Smooth muscle cell of the pulmonary artery (primary cell): ENCODE measurements at places on chromosomes 1 and 21. TPM values are rescaled to one million over a fixed set of nuclear protein-coding genes. Genes with fewer than 3 reads are reported as not detected.

Gene HES2
- total RNA-seq, result 0.26 and 0.59 TPM in 2 replicates

Gene IRF6
- total RNA-seq, result 2.7 and 4.1 TPM in 2 replicates

Gene FYB2
- total RNA-seq, result not detected in 2 replicates

Gene CDA
- 0.39 and 0.92 TPM in 2 replicates for total RNA-seq

Gene PDZK1
- total RNA-seq, result 0.23 and 0.33 TPM in 2 replicates

Gene G0S2
- 7.8 and 22.4 TPM in 2 replicates for total RNA-seq

Gene GNAT2
- total RNA-seq, result 0.30 and 0.33 TPM in 2 replicates

Gene TADA1
- 7.7 and 8.3 TPM in 2 replicates for total RNA-seq

Gene PEX14
- 13.4 and 14.3 TPM in 2 replicates for total RNA-seq

Gene RUNX3
- 0.36 TPM in 1 of 2 replicates, not detected in the other for total RNA-seq
